Retina (tissue), 1 donor: ENCODE measurements at places on chromosomes 2 and 18.
A peak's percentile ranks its signal among the peaks of the same experiment; 100 is the strongest.

GRCh38 chr2:186064507-186064906, 325.9 kb downstream of the FSIP2 start:
- no peak for DNase-seq

GRCh38 chr2:9984217-9984739, 32.8 kb downstream of the GRHL1 start:
- DNase-seq, result peak; percentile 49

- DNase-seq, result peak; percentile 72
Measured at GRCh38 chr18:27824841-27825681, 351.9 kb downstream of the CDH2 start.

DNA sequence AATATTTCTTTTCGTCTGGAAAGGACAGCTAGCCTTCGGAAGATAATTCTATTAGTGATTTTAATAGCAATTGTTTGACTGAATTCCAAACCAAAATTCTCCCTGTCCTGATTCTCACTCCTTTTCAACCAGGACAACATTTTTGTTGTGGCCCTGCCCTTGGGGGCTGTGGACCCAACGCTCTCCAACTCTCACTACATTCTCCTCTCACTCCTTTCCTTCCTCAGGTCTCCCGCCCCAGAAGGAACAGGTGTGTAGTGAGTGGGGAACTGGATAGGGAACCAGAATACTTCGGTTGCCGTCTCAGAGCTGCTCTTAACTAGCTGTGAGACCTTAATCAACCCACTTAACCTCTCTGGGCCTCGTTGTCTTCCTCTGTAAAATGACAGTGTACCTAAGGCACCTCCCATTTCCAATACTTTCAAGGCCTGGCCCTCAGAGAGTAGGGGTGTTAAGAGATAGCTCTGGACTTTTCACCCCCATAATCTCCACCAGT, 638 bp upstream of the ADD2 start:
- DNase-seq, result no peak

- no peak for DNase-seq
Measured at GRCh38 chr2:64192664-64193105, 48.5 kb upstream of the PELI1 start.

DNA sequence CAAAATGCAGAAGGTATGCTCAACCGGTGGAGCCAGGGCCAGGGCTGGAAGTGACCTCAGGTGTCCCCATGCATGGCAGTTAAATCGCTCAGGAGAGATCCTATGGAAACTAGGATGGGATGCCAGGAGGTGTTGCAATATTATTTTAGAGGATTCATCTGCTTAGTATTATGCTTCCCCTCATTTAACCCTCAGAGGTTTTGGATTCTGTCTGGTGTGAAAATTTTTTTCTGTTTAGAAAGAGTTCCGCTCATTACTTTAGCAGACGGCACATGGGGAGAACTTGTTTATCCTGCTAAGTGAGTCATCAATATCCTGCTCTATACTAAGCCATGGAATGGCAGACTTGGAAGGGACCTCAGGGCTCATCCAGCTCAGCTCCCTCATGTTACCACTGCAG, 42.5 kb downstream of the TRIB2 start:
- DNase-seq, result no peak

DNA sequence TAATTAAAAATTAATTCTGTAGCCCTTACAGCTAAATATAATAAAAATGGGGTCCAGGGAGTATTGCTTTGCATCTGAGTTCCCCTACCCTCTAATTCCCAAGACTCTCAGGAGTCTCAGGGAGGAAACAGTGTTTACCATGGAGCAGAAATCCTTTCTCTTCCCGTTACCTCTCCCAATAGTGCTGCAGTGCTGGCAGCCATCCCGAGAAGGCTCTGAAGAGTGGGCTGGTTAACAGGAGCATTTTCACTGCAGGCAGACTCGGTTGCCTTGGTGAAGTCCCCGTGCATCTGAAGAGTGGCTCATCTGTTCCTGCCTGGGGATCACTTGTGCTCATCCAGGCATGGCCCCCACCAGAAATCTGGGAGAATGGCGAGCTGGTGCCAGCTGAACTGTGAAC, 41.8 kb upstream of the TMEM178A start:
- peak; percentile 76 for DNase-seq

DNA sequence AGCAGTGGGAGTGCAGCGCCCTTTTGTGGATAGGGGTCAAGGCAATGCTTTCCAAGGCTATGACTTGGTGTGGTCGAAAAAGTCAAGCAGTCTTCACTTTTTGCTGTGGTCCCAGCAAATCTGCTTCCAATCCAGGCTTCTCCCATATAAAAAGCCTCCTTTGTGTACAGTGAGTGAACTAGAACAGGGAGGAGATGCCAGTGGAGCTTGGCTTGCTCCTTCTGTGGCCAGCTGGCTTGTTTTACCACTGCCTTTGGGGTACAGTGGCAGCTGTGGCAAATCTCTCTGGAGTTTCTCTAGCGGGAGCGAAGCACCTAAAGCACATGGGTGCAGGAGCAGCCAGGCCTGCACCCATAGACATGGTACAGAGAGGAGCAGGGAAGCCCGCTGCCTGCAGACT, 103.5 kb downstream of the MSH2 start:
- DNase-seq, result no peak

DNA sequence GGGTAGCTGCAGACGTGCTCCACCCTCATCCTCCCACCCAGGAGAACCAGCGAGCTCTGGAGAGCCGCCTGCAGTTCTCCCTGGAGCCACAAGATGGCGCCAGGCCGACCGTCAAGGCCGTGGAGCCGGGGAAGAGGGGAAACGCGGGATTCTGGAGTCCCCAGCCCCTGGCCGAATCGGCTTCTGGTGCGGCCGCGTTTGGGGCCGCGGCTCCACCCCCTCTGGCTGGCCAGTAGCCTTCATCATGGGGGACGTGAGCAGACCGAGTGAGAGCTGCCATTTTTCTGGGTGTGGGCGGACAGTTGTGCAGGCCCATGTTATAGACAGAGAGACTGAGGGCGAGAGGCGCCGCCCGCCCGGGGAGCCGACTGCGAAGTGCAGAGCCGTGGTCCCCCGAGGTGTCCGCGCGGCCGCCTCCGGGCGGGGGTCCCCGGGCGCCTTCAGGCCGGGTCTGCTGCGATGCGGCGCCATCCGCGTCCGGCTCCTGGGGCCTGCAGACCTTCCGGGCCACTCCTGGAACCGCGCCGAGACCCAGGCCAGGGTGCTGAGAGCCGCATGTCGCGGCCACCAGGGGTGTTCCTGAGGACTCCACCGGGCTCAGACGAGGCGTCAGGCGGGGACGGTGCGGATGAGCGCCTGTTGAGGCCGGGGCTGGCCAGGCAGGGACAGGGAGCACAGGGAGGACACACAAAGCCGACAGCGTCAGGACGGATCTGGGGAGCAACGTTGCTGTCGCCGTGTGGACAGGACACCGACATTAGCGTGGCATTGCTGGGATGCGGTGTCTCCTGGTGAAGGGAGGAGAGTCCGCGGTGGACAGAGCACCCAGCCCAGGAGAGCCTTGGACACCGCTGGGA, 418.2 kb upstream of the HS6ST1 start:
- DNase-seq, result peak; percentile 95

DNA sequence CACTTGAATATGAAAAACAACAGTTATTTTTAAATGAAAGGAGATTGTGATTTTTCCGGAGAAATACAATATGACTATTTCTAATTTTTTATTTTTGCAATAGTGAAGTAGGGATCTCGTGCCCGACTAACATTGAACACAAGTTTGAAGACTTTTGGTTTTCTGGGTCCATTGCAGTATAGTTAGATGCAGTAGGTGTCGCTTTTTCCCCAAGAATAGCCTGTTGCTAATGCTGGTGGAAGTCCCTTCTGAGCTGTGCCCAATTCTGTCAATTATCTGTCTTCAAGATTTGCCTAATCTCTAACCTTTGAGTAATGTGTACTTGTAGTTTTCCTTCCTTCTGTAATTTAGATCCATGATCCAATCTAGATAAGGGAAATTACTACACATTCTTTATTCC, 36.5 kb downstream of the SEMA4F start:
- DNase-seq, result peak; percentile 40

DNA sequence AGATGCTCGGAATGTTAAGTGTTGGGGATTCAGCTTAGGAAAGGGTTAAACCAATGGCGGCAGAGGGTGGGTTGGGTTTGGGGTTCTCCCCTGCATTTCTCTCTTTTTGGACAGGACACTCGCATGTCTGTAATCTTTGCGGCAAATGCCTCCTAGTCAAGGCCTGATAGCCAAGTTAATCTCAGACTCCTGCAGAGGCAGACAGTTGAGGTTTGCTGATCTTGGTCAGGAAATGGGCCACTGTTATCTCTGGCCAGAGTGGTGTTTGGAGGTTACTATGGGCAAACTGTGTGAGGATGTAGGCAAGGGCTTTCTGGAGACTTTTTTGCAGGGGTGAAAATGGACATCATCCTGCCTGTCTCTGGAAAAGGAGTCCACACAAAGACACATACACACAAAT, 188.8 kb downstream of the SETBP1 start:
- no peak for DNase-seq

- DNase-seq, result no peak
Measured at GRCh38 chr18:79540161-79540903, 139.3 kb upstream of the CTDP1 start.

DNA sequence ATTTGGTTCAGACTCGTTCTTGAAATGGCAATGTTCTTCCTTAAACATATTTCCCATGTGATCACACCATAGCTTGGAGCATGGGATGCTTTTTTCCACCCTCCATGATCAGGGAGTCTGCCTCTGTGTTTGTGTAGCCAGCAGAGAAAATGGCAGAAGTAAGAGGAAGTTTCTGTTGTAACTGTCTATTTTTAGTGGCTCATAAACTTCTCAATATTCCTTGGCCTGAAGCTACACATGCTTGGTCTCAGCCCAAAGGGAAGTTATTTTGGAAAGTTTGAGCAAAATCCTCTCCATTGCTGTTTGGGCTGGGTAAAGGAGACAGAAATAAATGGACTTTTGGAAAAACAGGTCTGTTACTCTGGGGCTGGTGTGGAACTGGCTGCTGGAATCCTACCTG, 33.4 kb upstream of the ITGA6 start:
- no peak for DNase-seq

- DNase-seq, result no peak
Measured at GRCh38 chr2:221677688-221678087, 105.6 kb upstream of the EPHA4 start.

GRCh38 chr18:33729556-33729955, 151.5 kb downstream of the ASXL3 start:
- DNase-seq, result no peak

DNA sequence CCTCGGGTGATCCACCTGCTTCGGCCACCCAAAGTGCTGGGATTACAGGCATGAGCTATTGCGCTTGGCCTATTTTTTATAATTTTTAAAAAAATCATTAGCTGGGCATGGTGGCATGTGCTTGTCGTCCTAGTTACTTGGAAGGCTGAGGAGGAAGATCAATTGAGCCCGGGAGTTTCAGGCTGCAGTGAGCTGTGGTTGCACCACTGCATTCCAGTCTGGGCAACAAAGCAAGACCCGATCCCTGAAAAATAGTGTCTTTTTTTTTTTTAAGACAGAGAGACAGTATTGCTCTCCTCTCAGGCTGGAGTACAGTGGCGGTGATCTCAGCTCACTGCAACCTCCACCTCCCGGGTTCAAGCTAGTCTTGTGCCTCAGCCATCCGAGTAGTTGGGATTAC, 4.8 kb downstream of the SSB start:
- DNase-seq, result no peak

GRCh38 chr18:12606592-12607315, 51.2 kb downstream of the SPIRE1 start:
- DNase-seq, result no peak

- DNase-seq, result no peak
Measured at GRCh38 chr2:96320326-96320725, 4.8 kb upstream of the ITPRIPL1 start.

GRCh38 chr2:17644997-17645720, 104.7 kb downstream of the VSNL1 start:
- DNase-seq, result no peak
